ENCODE measurements at places on chromosomes 5 and 9.

- DNase-seq: no peak
Observed at GRCh38 chr5:179311091-179311470, 34.2 kb downstream of the ADAMTS2 start.

- DNase-seq: no peak
Observed at GRCh38 chr5:14306329-14306815, 163.2 kb downstream of the TRIO start.

- DNase-seq: peak; percentile 79
Observed at GRCh38 chr9:133148199-133149129, 15.2 kb downstream of the GBGT1 start.

GRCh38 chr9:126125177-126125576, 201.5 kb upstream of the MVB12B start:
- DNase-seq: no peak

DNA sequence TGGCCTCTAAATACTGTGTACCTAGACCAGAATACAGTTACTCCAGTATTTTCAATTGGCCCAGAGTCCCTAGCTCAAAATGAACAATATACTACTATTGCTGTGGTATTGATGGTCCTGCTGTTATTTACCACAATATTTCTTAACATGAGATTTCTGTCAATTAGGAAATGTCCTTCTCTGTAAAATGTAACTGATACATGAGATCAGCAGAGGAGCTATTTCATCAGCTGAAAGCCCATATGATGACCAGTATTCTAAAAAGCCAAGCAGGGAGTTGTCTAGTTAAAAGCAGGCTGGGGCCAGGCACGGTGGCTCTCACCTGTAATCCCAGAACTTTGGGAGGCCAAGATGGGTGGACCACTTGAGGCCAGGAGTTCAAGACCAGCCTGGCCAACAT, 187.7 kb upstream of the PTGER4 start:
- no peak for DNase-seq

Data from activated CD4-positive, alpha-beta T cell treated with anti-CD3 and anti-CD28 coated beads for 36 hours (primary cell).